MG63 (cell line): ENCODE measurements at places on chromosomes 3 and 15. TPM values are rescaled to one million over a fixed set of nuclear protein-coding genes. Genes with fewer than 3 reads are reported as not detected.
A peak's percentile ranks its signal among the peaks of the same experiment; 100 is the strongest.

The FANCD2OS gene
- not detected in 2 replicates for total RNA-seq

The RUVBL1 gene
- 207 and 236 TPM in 2 replicates for total RNA-seq

- no peak for DNase-seq
These were observed 35.6 kb upstream of the FLNB start for GRCh38 chr3:57972531-57973111.

GRCh38 chr3:143302638-143303171 is 183.1 kb downstream of the CHST2 start:
- DNase-seq: peak; percentile 75

DNA sequence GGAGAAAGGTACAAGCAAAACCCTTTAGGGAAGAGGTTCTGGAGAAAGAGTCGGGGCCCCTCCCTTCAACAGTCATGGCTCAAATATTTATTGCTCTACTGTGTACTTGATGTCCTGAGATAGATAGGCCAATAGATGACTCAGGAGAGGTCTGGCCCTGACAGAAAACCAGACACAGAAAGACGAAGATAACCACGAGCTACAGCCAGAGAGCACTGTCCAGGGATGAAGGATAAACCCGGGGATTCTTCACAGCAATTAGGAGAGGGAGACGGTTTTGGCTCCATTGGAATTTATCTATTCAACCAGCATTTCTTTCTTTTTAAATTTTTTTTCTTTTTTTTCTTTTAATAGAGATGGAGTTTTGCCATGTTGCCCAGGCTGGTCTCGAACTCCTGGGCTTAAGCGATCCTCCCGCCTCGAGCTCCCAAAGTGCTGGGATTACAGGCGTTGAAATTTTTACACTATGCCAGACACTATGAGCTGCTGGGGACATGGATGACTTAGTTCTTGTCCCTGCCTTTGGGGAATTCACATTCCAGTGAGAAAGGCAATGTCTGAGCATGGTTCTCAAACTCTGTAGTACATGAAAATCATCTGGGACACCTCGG is 4.6 kb upstream of the CIDEC start:
- peak; percentile 69 for DNase-seq

DNA sequence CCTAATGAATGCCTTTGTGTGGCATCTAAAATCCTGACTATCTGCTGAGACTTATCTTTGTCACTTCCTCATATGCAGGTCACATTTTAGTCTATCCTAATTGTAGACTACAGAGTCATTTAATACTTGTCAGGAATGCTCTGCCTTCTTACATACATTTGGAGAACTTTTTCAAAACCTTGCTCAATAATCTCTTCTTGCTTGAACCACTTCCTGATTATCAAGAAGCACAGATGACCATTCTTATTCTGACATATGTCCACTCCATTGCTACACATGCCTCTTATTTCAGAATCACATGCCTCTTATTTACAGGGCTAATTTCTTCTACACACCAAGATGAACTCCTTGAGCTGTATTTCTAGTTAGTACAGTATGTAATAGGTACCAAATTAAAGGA is 400.3 kb downstream of the TBC1D5 start:
- no peak for DNase-seq
